GM23338 (cell line): ENCODE measurements at places on chromosomes 4 and X. TPM values are rescaled to one million over a fixed set of nuclear protein-coding genes. Genes with fewer than 3 reads are reported as not detected.

The FAM9C gene
- total RNA-seq: not detected in 2 replicates

The DIPK2B gene
- not detected in 2 replicates for total RNA-seq

The HHIP gene
- 1.5 and 2.5 TPM in 2 replicates for total RNA-seq

The GPRASP2 gene
- total RNA-seq: 18.0 and 22.4 TPM in 2 replicates

The GYPE gene
- total RNA-seq: not detected in 2 replicates

The RRH gene
- not detected in 2 replicates for total RNA-seq

The MGARP gene
- 2.4 and 2.8 TPM in 2 replicates for total RNA-seq

DNA sequence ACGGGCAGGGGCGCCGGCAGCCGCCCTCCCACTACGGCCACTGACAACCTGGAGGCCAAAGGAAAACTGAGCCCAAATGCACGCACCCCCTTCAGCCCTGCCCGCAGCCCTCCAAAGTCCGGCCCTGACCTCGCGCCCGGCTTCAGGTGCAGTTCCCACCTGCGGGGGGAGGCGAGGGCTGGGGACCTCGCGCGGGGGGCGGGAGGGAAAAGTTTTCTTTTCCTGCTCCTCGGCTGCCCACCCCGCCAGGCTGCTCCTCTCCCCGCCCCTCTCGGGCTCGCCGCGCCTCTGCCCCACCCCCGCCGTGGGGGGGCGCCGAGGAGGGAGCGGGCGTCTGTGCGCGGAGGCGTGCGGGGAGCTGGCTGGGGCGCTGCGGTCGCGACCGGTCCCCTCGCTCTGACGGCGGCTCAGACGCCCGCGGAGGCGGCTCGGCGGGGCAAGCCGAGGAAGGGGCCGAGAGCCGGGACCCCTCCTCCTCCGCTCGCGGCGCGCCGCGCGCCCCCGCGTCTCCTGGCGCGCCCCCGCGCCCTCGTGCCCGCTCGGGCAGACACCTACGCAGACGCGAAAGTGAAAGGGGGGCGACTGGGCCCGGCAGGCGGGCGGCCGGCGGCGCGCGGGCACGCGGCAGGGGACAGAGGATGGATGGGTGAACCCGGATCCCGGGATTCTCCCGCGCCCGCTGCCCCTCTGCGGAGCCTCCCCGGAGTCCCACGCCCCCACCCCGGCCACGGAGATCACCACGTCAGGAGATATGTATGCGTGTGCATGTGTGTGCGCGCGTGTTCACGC, 3.1 kb upstream of the NR3C2 start:
- H3K27me3 ChIP-seq: peaks cover 55% of the 10 kb centered on the region
- no peak overlapping the region for H3K27ac ChIP-seq
- H3K36me3 ChIP-seq: no peaks in the 10 kb centered on the region
- peak; percentile 74 for DNase-seq
- H3K4me3 ChIP-seq: peak overlapping the region; percentile 67

DNA sequence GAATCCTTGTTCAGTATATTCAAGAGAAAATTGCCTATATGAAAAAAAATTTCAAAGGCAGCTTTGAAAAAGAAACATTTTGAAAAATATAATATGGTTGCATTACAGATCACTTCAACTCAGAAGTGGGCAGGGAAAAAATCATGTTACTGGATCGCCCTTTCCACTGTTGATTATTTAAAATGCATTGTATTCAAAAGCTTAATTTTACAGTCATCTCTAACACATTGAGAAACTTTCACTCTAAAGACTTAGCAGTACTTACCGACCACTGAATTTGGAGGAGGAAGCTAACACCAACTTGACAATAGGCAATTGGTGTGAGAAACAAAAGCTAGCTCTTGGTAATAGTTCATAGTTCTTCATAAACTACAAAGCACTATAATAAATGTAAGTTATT, 101.9 kb downstream of the CEP135 start:
- H3K27ac ChIP-seq: no peak overlapping the region
- peaks cover 3% of the 10 kb centered on the region; the same call in 1 of the 2 replicates for H3K27me3 ChIP-seq
- no peaks in the 10 kb centered on the region for H3K36me3 ChIP-seq
- no peak for DNase-seq

DNA sequence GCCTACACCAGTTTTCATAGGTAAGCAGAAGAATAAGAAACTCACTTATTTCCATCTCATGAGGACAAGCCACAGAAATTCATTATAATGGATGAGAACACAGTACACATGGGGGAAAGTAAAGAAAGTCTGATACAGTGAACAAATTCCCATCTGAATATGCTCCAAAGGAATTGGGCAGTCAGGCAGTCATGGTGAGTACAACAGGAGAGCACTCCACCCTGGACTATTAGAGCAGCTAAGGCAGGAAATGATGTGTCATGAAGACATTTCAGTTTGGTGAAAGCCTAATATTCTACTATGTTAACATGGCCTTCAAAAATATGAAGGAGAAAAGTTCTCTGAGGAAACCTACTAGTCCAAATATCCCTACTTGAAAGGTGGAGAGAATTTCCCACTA, 92.0 kb upstream of the PRDX4 start:
- H3K27me3 ChIP-seq: no peaks in the 10 kb centered on the region
- no peaks in the 10 kb centered on the region for H3K4me1 ChIP-seq
- H3K36me3 ChIP-seq: no peaks in the 10 kb centered on the region
- no peak overlapping the region for H3K4me3 ChIP-seq
- no peak overlapping the region for H3K27ac ChIP-seq
- DNase-seq: no peak

GRCh38 chr4:156515295-156515694, 456.3 kb downstream of the PDGFC start:
- DNase-seq: no peak
- 0 out of 2 replicates have a peak, but pooled peaks cover 3% of the 10 kb centered on the region for H3K4me1 ChIP-seq
- no peaks in the 10 kb centered on the region for H3K27me3 ChIP-seq
- H3K27ac ChIP-seq: no peak overlapping the region

- H3K36me3 ChIP-seq: no peaks in the 10 kb centered on the region
- no peak overlapping the region for H3K27ac ChIP-seq
- no peak for DNase-seq
Observed at GRCh38 chr4:169159624-169160171, 111.1 kb downstream of the SH3RF1 start.

- H3K4me1 ChIP-seq: no peaks in the 10 kb centered on the region
- no peaks in the 10 kb centered on the region for H3K27me3 ChIP-seq
- no peak overlapping the region for H3K27ac ChIP-seq
- H3K4me3 ChIP-seq: no peak overlapping the region
Observed at GRCh38 chr4:38785901-38786402, 3.2 kb upstream of the TLR10 start.

DNA sequence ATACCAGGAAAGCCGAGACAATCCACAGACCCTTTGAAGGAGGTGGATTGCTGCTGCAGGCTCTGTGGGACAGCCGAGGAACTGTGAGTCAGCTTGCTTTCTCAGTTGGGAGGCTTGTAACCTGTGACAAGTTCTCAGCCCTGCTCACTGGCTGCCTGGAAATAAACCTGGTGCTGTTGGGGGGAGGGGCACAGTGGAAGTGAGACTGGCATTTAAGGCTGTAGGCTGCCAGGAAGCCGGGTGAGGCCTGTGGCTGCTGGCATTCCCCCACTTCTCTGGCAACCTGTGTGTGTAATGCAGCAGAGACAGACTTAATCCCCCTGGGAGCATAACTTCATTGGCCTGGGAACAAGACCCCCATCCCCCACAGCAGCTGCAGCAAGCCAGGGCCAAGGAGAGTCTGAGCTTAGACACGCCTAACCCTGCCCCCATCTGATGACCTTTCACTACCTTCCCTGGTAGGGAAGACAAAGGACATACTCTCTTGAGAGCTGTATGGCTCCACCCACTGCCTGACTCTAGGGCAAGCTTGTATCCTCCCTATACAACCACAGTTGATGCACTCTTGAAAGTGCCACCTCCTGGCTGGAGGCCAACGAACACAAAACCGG, 64.1 kb downstream of the ALPK1 start:
- no peaks in the 10 kb centered on the region for H3K36me3 ChIP-seq
- H3K4me3 ChIP-seq: peak overlapping the region; percentile 14; the same call in 1 of the 2 replicates
- no peaks in the 10 kb centered on the region for H3K27me3 ChIP-seq
- H3K4me1 ChIP-seq: peaks cover 11% of the 10 kb centered on the region

- H3K27me3 ChIP-seq: no peaks in the 10 kb centered on the region
- no peaks in the 10 kb centered on the region for H3K4me1 ChIP-seq
- no peak overlapping the region for H3K4me3 ChIP-seq
- H3K36me3 ChIP-seq: 0 out of 2 replicates have a peak, but pooled peaks cover 6% of the 10 kb centered on the region
- no peak for DNase-seq
- H3K27ac ChIP-seq: no peak overlapping the region
Observed at GRCh38 chr4:97691111-97691605, 452.1 kb downstream of the STPG2 start.

GRCh38 chr4:1608196-1608820, 75.8 kb downstream of the FAM53A start:
- H3K27me3 ChIP-seq: no peaks in the 10 kb centered on the region
- no peak overlapping the region for H3K4me3 ChIP-seq
- H3K4me1 ChIP-seq: no peaks in the 10 kb centered on the region

- no peak overlapping the region for H3K27ac ChIP-seq
- H3K4me1 ChIP-seq: peaks cover 12% of the 10 kb centered on the region; the same call in 1 of the 2 replicates
- no peak for DNase-seq
- no peaks in the 10 kb centered on the region for H3K36me3 ChIP-seq
- H3K4me3 ChIP-seq: no peak overlapping the region
- no peaks in the 10 kb centered on the region for H3K27me3 ChIP-seq
Observed at GRCh38 chrX:153339662-153340061, 5.7 kb downstream of the ZNF275 start.

DNA sequence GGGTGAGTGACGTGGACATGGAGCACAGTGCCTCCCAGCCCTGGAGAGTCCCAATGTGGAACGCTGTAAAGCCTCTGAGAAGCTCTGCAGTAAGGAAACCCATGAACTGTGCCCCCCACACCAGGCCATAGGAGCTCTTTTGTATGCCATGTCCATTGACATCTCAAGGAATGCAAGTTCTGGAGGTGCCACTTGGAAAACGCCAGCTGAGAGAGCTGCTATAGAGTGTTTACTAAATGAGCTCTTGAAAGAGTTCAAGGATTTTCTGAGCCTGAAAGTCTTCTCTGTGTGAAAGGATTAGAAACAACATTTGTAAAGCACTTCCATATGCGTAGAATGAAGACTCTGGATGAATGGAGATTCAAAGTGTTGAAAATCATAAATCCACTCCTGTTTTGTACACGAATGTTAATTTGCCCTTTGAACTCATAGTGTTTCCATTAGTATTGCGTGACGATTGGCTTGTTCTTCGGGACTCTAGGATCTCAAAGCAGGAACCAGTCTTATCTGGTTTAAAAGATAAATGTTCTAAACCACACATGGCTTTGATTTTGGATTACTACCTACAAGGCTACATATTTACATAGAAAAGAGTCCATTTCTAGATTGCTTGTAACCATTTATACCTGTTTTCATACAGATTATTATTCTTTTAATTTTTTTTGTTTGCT, 41.8 kb upstream of the STOX2 start:
- H3K27ac ChIP-seq: no peak overlapping the region
- no peaks in the 10 kb centered on the region for H3K36me3 ChIP-seq
- H3K4me1 ChIP-seq: peaks cover 5% of the 10 kb centered on the region; the same call in 1 of the 2 replicates
- no peak overlapping the region for H3K4me3 ChIP-seq

GRCh38 chr4:94371290-94371689, 28.7 kb upstream of the HPGDS start:
- no peak for DNase-seq
- H3K36me3 ChIP-seq: no peaks in the 10 kb centered on the region
- H3K4me3 ChIP-seq: no peak overlapping the region
- no peaks in the 10 kb centered on the region for H3K4me1 ChIP-seq
- H3K27ac ChIP-seq: no peak overlapping the region
- no peaks in the 10 kb centered on the region for H3K27me3 ChIP-seq

GRCh38 chr4:173827707-173828106, 297.7 kb upstream of the HAND2 start:
- no peak overlapping the region for H3K4me3 ChIP-seq
- H3K4me1 ChIP-seq: no peaks in the 10 kb centered on the region
- H3K36me3 ChIP-seq: no peaks in the 10 kb centered on the region

DNA sequence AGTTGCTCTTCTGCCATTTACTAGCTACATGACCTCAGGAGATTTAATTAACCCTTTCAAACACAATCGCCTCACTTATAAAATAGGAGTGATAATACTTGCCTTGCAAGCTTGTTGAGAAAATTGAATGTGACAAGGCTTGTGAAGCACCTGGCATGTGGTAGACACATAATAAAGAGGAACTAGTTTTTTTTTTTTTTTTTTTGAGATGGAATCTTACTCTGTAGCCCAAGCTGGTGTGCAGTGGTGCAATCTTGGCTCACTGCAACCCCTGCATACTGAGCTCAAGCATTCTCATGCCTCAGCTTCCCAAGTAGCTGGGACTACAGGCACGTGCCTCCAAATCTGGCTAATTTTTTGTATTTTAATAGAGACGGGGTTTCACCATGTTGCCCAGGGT, 73.7 kb upstream of the STIM2 start:
- H3K4me3 ChIP-seq: no peak overlapping the region
- H3K36me3 ChIP-seq: no peaks in the 10 kb centered on the region
- no peak for DNase-seq
- no peak overlapping the region for H3K27ac ChIP-seq
- H3K4me1 ChIP-seq: no peaks in the 10 kb centered on the region

DNA sequence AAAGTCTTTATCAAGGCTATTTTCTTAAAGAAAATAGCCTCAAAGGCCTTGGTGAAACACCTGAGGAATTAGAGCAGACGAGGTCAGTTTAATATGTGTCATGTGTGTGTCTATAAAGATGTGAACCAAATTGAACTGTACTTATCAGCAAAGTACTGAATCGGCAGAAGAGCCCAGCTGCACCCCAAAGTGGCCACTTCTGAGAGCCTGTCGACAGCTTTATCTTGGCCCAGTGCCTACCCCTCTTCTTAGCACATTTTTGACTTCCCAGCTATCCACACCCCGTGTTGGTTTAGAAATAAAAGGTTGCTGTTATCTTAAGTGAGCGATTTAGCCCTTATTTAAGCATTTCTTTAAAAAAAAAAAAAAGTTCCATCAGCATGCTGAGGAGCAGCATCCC, 329.7 kb downstream of the FBXW7 start:
- DNase-seq: no peak
- H3K27me3 ChIP-seq: no peaks in the 10 kb centered on the region
- H3K36me3 ChIP-seq: no peaks in the 10 kb centered on the region
- peaks cover 14% of the 10 kb centered on the region for H3K4me1 ChIP-seq

- peaks cover 14% of the 10 kb centered on the region; the same call in 1 of the 2 replicates for H3K36me3 ChIP-seq
- no peaks in the 10 kb centered on the region for H3K27me3 ChIP-seq
- H3K4me1 ChIP-seq: peaks cover 10% of the 10 kb centered on the region
Observed at GRCh38 chr4:184395451-184395917, 78.9 kb downstream of the IRF2 start.

DNA sequence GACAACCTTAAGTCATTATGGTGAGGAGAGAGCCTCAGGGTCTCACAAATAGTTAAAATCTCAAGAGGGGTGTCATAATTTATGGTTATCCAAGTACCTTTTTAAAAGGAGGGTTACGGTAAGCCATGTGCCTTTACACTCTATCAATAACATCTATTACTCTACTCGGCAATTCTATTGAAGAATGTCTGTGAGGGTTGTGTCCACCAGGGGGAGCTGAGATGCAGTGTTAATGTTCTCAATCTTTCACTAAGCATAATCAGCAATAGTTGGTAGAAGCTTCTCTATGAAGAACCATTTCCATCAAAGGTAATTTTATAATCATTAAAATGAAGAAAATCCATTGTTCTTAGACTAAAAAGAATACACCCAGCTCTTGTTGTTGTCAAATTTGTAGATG, 457.4 kb downstream of the CENPC start:
- DNase-seq: peak; percentile 78
- H3K36me3 ChIP-seq: no peaks in the 10 kb centered on the region
- no peak overlapping the region for H3K4me3 ChIP-seq
- peaks cover 28% of the 10 kb centered on the region for H3K4me1 ChIP-seq

GRCh38 chrX:152588206-152588605, 49.5 kb upstream of the GABRQ start:
- no peak overlapping the region for H3K27ac ChIP-seq
- no peaks in the 10 kb centered on the region for H3K4me1 ChIP-seq
- no peaks in the 10 kb centered on the region for H3K27me3 ChIP-seq
- H3K4me3 ChIP-seq: no peak overlapping the region
- no peaks in the 10 kb centered on the region for H3K36me3 ChIP-seq
